C1 segment of cervical spinal cord (tissue), 14 donors: ENCODE measurements at places on chromosomes 1 and 21.

- no peak for DNase-seq
Measured at GRCh38 chr1:19313961-19314882, 2.1 kb downstream of the SLC66A1 start.

DNA sequence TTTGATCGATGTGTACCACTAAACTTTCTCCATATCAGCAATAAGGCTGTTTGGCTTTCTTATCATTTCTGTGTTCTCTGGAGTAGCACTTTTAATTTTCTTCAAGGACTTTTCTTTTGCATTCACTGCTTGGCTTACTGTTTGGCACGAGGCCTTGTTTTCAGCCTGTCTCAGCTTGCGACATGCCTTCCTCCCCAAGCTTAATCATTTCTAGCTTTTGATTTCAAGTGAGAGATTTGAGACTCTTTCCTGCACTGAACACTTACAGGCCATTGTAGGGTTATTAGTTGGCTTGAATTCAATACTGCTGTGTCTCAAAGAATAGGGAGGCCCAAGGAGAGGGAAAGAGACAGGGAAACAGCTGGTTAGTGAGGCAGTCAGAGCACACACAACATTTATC, 120.6 kb upstream of the KCND3 start:
- DNase-seq: no peak

DNA sequence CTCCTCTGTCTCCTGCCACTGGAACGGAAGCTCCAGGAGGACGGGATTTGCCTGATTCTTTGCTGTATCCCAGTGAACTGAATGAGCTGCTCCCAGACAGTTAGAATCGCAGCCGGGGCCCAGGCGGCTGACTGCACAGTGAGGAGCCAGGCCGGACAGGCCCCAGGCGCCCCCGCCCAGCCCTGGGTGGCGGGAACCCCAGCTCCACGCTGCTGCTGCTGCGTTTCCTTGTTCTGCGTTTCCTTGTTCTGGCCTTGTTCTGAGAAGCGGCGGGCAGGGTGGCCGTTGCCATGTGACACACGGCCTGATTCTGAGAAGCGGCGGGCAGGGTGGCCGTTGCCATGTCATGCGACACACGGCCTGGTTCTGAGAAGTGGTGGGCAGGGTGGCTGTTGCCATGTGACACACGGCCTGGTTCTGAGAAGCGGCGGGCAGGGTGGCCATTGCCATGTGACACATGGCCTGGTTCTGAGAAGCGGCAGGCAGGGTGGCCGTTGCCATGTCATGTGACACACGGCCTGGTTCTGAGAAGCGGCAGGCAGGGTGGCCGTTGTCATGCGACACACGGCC, 56.2 kb downstream of the SLC37A1 start:
- DNase-seq: no peak

- DNase-seq: no peak
Measured at GRCh38 chr1:18638835-18639364, 8.3 kb downstream of the PAX7 start.

- DNase-seq: no peak
Measured at GRCh38 chr1:41327383-41327999, 33.7 kb upstream of the FOXO6 start.

DNA sequence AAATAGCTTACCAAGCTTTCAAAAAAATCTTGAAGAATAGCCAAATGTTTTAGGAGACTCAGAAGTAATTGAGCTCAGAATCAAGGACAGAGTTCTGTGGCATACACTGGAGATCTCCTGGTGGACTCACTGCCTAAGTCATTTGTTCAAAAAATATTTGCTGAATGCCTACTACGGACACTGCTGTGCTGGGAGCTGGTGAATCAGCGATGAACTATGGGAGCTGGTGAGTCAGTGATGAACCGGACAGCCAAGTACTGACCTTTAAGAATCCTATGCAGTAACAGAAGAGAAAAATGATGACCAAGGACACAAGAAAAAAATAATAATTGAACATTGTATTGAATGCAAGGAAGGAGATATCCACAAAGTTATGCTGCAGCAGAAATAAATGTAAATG, 717.9 kb upstream of the CXADR start:
- no peak for DNase-seq

GRCh38 chr21:32411350-32412161, 950 bp upstream of the EVA1C start:
- DNase-seq: peak; percentile 68

- DNase-seq: no peak
Measured at GRCh38 chr1:9472386-9473031, 66.8 kb upstream of the SLC25A33 start.

DNA sequence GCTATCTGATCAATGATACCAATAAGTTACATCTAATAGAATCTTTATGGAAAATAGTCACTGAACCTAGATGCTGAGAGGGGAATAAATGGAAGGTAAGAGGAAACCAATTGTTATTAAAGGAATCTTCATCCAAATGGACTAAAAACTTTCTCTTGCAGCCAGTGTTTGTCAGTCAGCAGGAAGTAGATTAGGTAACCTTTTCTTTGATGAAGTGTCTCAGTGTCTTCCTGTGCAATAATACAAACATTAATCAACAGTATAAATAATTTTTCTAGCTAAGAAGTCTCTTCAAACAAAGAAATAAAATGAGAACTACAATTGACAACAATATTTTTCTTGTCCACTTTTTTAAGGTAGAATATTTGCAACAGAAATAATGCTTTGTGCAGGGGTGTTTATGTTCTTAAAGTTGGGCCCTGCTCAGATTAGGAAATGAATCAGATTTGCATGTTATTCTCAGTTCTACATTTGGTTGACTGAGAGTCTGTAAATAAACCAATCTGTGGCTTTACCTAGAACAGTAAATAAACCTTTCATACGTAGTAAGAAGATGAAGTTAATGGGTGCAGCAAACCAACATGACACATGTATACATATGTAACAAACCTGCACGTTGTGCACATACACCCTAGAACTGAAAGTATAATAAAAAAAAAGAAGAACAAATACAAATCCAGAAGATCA, 391.4 kb downstream of the MRPL39 start:
- DNase-seq: no peak

GRCh38 chr1:234943836-234944402, 184.7 kb downstream of the TOMM20 start:
- no peak for DNase-seq

DNA sequence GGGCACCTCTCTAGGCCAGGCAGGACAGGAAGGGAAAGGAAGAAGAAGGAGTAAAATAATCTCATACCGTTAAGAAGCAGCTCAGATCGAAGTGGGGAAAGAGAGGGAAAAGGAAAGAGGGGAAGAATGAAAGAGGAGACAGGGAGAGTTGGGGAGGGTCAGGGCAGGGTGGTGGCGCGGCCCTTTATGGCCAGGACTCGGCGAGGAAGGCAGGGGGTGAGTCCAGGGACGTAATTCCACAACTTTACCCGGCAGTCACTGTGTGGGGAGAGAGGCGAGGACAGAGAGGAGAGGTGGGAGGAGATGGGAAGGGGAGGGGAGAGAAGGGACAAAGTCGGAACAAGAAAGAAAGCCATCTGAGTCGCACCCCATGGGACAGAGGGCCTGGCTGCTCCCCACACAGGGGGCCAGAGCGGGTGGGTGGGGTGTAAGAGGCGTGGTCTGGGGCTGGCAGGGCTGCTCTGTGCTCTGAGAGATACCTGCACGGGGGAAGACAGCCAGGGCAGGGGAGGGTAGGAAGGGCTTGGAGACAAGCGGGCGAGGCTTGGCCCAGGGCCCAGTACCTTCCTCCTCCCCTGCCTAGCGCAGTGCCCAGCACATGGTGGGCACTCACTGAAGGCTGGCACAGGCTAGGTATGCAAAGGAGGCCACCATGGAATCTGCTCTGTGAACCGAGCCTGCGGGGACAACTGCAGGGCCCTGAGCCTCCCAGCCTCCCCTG, 49.4 kb downstream of the KIF21B start:
- DNase-seq: no peak

DNA sequence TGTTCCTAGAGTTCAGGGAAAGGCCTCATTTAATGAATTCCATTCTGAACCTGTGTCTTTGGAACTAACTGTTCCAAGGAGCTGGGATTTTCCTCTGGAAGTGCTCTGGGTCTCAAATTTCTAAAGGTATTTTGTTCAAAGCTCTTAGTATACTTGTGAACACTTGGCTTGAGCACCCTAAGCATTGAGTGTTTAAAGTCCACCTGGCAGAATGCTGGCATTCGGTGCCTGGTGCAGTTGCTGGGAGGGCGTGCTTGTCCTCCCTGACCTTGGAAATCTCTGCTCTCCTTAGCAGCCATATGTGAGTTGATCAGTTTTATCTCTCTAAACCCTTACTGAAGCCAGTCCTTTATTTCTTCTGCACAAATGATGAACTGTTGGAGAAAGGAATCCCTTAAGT, 3.0 kb downstream of the MTARC2 start:
- no peak for DNase-seq

- no peak for DNase-seq
Measured at GRCh38 chr1:34771573-34772371, 9.2 kb upstream of the GJB3 start.

DNA sequence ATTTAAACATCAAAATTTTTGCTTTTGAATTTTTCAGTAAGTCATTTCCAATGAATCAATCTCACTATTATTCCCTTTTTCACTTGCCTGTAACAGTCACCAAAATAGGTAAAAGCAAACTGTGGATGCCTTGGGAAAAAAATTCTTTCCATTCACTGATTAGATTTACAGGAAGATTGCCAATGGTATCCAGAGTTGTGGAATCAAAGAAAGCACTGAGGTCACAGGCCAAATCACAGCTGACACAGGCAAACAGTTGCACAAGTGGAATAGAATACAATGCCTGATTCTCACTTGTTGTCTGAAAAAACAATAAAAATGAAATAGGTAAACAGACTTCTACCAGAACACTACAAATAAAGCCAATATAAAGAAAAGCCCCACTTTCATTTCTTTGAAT, 48.4 kb downstream of the LTN1 start:
- no peak for DNase-seq

GRCh38 chr1:54289712-54290233, 89.8 kb downstream of the MRPL37 start:
- no peak for DNase-seq

DNA sequence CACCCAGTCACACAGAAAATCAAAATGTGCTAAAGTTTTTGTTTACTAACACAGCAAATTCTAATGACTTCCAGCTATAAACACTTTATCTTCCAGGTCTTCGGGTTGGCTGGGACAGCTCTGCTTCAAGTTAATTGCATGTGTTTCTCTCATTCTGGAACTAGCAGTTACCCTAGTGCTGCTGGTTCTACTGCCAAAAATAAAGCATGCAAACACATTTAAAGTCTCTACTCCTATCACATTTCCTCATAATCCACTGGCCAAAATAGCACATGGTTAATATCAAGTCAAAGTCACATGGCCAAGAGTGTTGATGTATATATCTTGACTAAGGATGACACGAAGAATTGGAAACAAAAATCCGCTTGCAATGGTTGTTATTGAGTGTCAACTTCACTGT, 973.1 kb upstream of the ADGRL2 start:
- no peak for DNase-seq

DNA sequence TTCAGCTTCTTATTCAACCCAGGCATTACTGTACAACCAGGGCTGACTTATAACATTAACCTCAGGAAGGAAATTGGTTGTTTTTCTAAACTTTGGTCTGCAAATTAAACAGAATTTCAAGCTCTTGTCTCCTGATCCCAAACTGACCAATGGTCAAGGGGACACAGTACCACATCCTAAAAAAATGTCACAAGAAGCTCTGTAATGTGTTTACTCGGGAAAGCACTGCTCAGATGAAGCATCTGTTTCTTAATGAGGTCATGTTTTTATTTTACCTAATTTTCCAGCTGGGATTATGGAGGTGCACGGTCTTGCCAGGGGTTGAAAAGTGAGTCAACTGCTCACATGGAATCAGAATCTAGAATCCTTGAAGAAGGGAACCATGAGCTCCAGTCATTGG, 18.7 kb downstream of the ADAMTS5 start:
- no peak for DNase-seq

- no peak for DNase-seq
Measured at GRCh38 chr1:150118716-150119115, 31.0 kb upstream of the PLEKHO1 start.

GRCh38 chr1:245292553-245292952, 137.8 kb downstream of the KIF26B start:
- no peak for DNase-seq

- no peak for DNase-seq
Measured at GRCh38 chr1:202154148-202154765, 6.1 kb downstream of the PTPN7 start.

DNA sequence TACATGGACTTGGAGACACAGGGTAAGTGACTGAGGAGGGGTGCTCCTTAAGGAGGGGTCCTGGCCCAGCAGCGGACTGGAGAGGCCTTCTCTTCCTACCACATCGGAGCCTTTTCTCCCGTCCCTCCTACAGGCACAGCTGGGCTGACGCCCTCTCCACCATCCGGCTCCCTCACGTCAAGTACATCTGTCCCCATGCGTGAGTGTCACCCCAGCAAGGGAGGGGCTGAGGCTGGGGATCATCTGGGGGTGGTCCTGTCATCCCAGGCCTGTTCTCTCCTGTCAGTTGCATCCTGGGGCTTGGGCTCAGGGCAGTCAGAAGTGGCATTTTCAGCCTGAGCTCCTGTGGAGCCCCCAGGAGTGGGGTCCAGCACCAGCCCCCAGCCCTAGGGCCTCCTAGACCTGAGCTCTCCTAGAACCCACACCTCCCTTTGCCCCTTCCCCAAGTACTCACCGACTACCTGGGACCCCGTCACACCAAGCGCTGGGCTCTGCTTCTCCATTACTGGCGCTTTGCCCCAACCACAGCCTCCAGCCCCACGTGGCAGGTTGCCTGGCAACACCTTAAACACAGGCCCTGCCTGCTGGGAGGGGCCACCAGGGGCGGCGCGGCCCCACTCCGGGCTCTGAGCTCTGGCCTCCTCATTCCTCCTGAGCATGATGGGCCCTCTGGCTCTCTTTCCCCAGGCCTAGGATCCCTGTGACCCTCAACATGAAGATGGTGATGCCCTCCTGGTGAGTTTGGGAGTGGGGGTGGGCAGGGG, 2.3 kb downstream of the LYPLA2 start:
- no peak for DNase-seq

DNA sequence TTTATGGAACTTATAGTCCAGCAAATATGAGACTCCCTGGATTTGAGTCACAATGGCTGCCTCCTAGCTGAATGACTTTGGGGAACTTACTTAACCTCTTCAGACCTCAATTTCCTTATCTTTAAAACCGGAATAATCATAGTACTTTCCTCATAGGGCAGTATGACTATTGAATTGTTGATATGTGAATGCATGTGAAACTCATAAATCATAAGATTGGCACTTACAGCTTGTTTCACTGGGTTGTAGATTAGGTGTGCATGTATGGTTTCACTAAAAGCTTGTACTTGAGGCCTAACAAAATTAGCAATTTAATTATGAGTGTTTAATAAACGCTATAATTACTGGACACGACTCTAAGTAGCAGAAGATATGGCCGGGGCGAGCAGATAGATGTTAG, 72.5 kb downstream of the ST6GALNAC5 start:
- DNase-seq: no peak
